ENCODE measurements at places on chromosomes 4 and X.

- DNase-seq, result no peak
Measured at GRCh38 chr4:39682138-39682537, 15.8 kb upstream of the UBE2K start.

DNA sequence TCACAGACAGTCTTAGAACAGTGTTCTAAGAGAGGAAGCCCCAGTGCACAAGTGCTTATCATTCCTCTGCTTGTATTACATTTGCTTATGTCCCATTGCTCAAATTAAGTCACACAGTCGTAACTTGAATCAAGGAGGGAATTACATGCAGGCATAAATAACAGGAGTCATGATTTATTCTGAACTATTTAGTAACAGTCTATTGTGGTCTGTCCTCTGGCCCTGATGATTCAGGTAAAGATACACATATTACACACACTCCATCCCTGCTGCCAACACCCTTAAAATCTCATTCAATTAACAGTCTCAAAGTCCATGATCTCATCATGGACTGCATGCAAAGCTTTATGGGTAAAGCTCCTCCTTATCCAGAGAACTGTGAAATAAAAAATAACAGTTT lies 60.1 kb downstream of the GRIA2 start:
- no peak for DNase-seq

DNA sequence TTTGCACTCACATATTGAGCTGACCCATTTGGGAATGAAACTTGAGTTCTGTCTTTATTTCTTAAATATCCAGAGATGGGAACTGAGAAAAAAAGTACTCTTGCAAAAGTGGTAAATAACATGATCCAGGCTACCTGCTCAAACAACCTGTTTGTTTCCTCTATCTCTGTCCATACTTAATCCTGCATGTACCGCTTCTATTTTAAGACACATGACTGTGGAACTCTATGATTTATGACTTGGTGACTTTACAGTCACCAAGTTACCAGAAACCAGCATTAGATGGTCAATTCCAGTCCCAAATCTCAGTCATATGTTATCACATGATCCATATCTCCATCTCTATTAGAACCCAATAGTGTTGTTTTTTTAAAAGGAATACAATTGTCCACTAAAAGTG lies 606.7 kb downstream of the EPHA5 start:
- no peak for DNase-seq

DNA sequence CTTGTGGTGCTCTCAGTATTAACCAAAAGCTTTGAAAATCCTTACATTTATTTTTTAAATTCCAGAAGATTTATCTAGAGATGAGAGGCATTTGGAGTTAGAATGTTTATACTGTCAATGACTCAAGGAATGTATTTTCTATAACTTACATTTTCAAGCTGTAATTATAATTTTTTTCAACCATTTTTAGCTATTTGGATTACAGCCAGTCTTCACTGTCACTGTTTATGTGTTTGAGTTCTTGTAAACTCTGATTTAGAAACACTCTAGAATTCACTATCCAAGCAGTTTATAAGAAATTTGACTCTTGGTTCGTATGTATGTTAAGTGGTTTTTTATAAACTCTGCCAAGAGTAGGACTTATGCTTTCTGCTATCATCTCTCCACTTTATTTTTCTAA lies 36.7 kb upstream of the GUCY1A1 start:
- DNase-seq, result no peak
